ENCODE measurements at places on chromosomes 2 and 18. TPM values are rescaled to one million over a fixed set of nuclear protein-coding genes. Genes with fewer than 3 reads are reported as not detected.

DNA sequence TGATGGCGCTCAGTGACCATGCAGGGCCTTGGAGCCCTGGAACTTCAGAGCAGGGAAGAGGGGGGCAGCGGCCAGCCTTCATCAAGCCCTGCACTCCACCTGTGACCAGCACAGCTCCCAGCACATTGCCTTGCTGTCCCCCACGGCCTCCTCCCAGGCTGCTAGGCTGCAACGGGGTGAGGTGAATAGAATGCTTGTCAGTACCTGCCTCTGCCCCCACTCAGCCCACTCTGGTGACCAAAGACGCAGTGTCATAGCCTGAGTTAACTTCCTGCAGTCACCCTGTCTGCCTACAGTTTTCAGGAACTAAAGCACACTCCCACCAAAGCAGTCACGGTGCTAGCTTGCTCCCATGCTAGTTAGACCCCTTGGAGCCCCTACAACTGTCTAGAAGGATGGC is 72.1 kb downstream of the STPG4 start:
- no peak overlapping the region for H3K27ac ChIP-seq
- H3K36me3 ChIP-seq = no peaks in the 10 kb centered on the region
- DNase-seq = no peak
- peaks cover 48% of the 10 kb centered on the region for H3K4me1 ChIP-seq
- H3K27me3 ChIP-seq = no peaks in the 10 kb centered on the region

GRCh38 chr2:144405982-144406788 is 113.7 kb downstream of the ZEB2 start:
- H3K36me3 ChIP-seq = no peaks in the 10 kb centered on the region
- no peaks in the 10 kb centered on the region for H3K27me3 ChIP-seq
- peak overlapping the region; percentile 57 for H3K27ac ChIP-seq
- peaks cover 3% of the 10 kb centered on the region for H3K4me1 ChIP-seq
- no peak overlapping the region for H3K4me3 ChIP-seq

DNA sequence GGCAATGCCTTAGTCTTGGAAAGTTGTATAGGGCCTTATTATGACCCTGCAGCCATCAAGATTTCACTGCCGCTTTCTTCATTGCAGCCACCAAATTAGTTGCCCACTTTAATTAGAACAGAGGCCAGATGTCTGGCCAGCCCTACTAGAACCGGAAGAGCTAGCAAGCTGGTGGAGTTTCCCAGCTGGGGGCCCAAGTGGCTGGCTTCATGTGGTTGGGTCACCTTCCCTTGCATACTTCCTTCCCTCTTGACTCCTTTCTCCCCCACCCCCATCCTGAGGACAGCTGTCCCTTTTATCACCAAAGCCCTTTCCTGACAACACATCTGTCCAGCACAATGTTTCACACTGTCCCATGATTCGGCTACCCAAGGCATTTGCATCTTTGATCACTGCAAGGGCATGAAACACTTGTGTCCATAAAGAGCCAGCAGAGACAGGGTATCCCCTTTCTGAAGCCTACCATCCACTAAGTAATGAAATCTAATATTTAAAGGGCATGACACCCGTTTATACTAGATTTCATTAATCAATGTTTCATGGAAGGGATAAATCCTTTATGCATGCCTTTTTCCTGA is 187.2 kb downstream of the BCL11A start:
- no peaks in the 10 kb centered on the region for H3K27me3 ChIP-seq
- H3K36me3 ChIP-seq = no peaks in the 10 kb centered on the region
- H3K27ac ChIP-seq = no peak overlapping the region
- H3K4me1 ChIP-seq = peaks cover 10% of the 10 kb centered on the region

DNA sequence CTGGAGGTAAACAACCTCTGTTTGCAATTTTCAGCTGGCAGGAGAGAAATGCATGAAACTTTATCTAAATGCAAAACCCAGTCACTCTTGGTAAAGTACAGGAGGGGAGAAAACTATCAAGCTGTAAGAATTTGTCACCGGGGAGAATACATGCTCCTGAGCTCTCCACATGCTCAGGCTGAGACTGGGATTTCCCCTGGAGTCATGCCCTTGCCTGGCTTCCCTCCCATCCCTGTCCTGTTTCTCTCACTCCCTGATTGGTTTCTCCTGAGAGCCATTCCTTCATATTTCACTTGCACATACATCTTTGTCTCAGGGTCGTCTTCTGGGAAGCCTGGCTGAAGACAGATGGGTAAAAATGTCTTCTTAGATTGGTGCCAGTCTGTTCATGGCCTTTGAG is 52.9 kb upstream of the SPATS2L start:
- H3K4me3 ChIP-seq = no peak overlapping the region
- no peaks in the 10 kb centered on the region for H3K4me1 ChIP-seq
- no peaks in the 10 kb centered on the region for H3K36me3 ChIP-seq
- H3K27ac ChIP-seq = no peak overlapping the region

DNA sequence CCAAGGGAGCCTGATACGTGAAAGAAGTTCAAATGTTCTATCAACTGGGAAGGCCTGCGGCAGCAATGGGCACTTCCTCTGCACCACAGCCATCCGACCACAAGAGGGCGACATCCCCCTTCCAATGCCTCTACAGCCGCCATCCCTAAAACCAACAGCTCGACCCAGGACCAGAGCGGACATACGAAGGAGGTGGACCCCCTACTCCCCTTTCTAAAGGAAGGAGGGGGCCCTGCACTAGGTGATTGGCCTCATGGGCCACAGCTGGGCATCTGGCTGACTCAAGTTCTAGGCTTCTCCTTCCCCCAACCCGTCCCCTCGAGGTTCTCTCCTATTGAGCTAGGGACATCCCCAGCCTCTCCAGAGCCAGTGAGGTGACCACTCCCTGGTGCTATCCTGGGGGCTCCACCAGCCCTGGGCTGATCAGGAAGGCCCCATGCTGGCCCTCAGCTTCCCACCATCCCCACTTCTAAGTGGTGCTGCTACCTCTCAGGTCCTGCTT is 217.2 kb downstream of the TNS1 start:
- H3K4me3 ChIP-seq = no peak overlapping the region
- H3K27ac ChIP-seq = no peak overlapping the region
- peaks cover 7% of the 10 kb centered on the region for H3K4me1 ChIP-seq

DNA sequence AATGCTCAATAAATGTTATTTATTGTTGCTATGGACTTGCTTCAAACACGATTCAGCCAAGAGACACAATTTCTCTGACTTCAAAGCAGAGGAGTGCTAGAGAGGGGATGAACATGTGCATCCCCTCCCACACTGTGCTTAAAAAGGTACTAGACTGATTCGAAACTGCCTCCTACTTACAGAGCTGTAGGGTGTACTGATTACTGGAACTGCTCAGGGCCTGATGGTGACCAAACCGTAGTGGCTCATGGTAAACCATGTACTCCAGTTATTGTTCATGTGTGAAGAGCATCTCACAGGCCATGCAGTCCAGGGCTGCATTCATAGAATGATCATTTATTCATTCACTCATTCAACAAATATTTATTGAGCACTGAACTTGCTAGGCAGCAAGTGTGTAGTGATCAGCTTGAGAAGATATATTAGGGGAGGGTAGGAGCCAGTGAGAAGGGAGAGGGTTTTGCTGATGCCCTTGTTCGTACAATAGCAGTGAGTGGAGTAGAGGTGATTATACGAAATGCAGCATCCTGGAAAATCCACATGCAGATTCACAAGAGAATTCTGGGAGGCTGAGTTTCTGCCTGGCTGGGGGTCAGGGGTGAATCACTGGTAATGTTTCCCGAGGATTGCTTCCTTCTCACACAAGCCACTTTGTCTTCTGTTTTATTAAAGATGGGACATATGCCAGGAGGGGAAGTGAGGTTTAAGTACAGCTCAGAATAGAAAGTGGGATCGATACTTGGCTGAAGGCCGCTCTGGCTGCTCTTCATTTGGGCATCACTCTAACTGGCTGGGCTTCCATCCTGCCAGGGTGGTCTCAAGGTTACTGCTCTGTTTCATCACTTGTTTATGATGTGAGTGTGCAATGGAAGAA is 245.4 kb downstream of the RAD51AP2 start:
- H3K27me3 ChIP-seq = no peaks in the 10 kb centered on the region
- H3K4me1 ChIP-seq = no peaks in the 10 kb centered on the region
- no peaks in the 10 kb centered on the region for H3K36me3 ChIP-seq
- H3K27ac ChIP-seq = no peak overlapping the region
- DNase-seq = no peak

DNA sequence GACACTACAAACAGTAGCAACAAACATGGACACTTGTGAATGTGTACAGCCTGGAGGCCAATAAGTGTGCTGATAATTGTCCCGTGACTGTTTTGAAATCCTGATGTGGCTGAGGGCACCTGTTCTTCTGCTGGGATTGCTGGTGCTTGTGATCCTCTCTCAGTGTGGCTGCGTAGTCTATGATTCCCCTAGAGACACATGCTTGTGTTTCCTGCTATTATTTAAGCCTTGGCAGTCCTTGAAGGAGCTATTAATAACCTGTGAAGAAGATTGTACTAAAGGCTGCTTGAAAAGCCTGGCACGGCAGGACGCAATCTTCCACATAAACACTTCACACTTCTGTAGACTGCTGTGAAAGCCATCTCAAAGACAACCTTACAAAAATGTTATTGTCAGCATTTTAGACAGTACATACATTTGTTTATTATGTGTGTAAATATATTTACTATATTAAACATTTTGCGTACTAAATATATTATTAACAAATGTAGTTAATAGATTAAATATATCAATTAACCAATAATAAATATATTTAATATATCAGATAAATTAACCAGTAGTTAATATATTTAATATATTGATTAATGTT is 71.4 kb downstream of the GALR1 start:
- H3K4me3 ChIP-seq = no peak overlapping the region
- no peaks in the 10 kb centered on the region for H3K36me3 ChIP-seq
- H3K27ac ChIP-seq = no peak overlapping the region
- H3K27me3 ChIP-seq = no peaks in the 10 kb centered on the region
- DNase-seq = no peak

GRCh38 chr2:45736757-45737704 is 85.6 kb downstream of the PRKCE start:
- DNase-seq = peak; percentile 43
- H3K27ac ChIP-seq = no peak overlapping the region
- no peaks in the 10 kb centered on the region for H3K27me3 ChIP-seq

DNA sequence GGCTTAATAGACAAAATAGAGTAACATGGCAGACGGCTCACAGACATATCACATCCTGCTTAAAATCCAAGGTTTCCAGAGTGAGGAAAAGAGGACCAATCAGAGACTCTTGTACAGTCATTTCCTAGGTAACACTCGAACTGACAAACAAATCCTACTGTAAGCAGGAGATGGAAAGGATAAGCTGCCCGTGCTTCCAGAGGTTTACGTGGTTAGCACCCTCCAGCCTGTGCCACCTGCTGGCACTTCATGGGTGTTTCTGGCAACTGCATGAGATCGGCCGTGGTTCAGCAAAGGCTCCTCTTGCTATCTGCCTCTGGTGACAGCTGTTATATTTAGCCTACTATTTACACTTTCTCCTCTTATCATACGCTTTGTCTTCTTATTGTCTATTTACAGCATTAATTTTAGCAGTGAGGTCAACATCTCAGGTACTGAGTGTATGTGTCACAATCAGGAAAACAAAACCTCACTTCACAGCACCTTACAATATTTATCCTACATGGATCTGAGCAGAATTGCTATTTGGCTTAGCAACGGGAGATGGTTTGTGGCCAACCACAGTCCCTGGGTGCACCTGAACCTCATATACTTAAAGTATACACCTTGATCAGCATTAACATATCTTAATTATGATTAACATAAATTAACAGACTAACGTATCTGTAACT is 226.9 kb downstream of the TMEM163 start:
- H3K4me1 ChIP-seq = no peaks in the 10 kb centered on the region
- no peak for DNase-seq
- no peaks in the 10 kb centered on the region for H3K27me3 ChIP-seq

GRCh38 chr2:150357770-150358467 is 129.5 kb downstream of the RND3 start:
- H3K4me3 ChIP-seq = no peak overlapping the region
- DNase-seq = no peak
- H3K36me3 ChIP-seq = no peaks in the 10 kb centered on the region
- no peaks in the 10 kb centered on the region for H3K4me1 ChIP-seq
- no peaks in the 10 kb centered on the region for H3K27me3 ChIP-seq
- H3K27ac ChIP-seq = no peak overlapping the region

GALNT5 gene
- total RNA-seq = 23.9 TPM

CROCC2 gene
- total RNA-seq = 0.23 TPM

ZNF2 gene
- 4.5 TPM for total RNA-seq

TMEM182 gene
- not detected for total RNA-seq

SP100 gene
- total RNA-seq = 260 TPM

SNED1 gene
- 26.0 TPM for total RNA-seq
